ENCODE measurements at places on chromosomes 13 and 19.

DNA sequence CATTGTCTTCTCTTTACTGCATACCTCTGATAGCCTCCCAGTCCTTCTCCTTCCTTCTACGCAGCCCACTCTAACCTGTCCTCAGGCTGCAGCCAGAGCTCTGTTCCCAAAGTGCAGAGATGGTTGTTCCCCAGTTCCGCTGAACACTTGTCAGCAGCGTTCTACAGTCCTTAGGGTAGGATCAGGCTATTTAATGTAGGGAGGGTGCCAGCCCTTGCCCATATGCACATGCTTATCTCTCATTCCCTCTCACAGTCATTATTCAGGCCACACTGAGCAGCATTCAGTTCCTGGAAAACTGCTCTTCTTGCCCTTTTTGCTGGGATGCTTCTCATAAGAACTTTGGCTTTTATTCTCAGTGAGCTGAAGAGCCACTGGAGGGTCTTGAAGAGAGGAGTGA, 180.7 kb downstream of the MTUS2 start:
- DNase-seq: no peak

- no peak for DNase-seq
Observed at GRCh38 chr19:44912854-44913253, 1.6 kb upstream of the APOC1 start.

GRCh38 chr19:29680447-29680846, 15.2 kb downstream of the PLEKHF1 start:
- no peak for DNase-seq

GRCh38 chr19:4425537-4425936, 23.1 kb downstream of the CHAF1A start:
- peak; percentile 79 for DNase-seq

DNA sequence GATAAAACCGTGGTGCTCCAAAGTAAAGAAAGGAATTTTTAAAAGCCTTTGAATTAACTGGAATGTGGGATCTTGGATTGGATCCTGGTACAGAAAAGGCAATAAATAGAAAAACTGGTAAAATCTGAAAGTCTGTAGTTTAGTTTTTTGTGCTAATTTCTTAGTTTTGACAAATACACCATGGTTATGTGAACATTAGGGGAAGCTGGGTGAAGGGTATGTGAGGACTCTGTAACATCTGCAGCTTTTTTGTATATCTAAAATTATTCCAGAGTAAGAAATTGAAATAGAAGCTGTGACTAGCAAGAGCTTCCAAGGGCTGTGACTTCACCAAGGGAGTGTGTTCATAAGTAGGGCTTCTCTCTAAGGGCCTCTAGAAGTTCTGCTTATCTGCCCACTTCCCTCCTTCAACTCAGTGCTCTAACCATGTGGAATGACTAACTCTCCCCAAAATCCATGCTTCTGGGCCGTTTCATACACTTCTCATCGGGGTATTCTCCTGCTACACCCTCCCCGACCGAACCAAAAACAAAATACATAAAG, 26.5 kb downstream of the ARHGAP35 start:
- DNase-seq: no peak

GRCh38 chr13:106883976-106884375, 316.0 kb upstream of the ARGLU1 start:
- no peak for DNase-seq
